Right lung (tissue), 10 donors: ENCODE measurements at places on chromosomes 4 and X. TPM values are rescaled to one million over a fixed set of nuclear protein-coding genes. Genes with fewer than 3 reads are reported as not detected.

The FAM47E gene
- 8.7 TPM for polyA plus RNA-seq

The IQSEC2 gene
- 16.9 TPM for polyA plus RNA-seq

The IRS4 gene
- 1.1 TPM for polyA plus RNA-seq

The YY2 gene
- polyA plus RNA-seq, result 5.1 TPM

The NPY2R gene
- polyA plus RNA-seq, result not detected

DNA sequence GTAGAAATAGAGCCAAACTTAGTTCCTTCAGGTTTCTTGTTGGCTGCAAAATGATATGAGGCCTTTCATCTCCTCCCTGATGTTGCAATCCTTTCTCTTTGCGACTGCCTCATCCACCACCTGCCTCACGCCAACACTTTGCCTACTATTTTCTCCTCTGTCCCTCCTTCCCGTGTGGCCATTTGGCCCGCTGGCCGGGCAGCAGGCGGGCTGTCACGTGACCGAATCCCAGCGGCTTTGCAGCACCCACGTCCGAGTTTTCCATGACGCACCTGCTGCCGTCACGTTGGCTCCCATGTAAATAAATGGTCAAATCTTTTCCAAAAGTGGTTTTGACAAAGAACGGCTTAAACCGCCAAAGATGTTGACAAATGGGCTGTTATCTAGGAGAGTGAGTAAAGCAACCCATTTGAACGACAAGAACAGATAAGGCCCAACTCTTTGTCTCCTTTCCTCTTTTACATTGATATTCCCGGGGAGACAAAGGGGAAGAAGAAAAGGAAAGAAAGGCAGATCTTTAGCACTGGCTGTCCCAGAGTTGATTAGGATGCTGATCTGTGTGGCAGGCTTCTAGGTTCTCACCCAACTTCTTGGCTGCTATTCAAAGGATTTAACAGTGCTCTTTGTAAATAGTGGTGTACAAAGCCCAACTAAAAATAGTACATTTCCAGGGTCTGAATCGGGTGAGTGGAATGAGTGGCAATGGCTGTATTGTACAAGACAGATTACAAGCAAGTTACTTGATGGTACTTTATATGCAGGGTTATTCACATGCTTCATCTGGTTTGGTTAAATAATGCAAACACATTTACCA, 174.2 kb upstream of the JADE1 start:
- DNase-seq, result peak; percentile 57

DNA sequence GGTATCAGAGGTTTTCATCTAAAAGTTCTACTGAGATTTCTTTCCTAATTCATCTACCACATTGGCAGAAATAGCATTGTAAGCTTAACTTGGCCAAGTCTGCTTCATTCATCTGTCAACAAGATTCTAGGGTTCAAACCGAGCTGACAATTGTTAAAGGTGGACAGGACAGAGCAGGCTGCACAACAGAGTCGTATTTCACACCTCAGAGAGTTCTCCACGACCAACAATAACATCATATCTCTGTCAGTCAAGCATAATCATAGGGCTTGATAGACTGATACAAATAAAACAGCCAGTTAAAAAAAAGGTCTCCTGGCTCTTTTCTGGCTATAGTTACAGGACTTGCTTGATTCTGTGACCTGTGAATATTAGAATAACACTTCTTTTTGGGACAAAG, 259.2 kb downstream of the COL25A1 start:
- no peak for DNase-seq

GRCh38 chr4:1753697-1754311, 32.5 kb downstream of the TACC3 start:
- DNase-seq, result no peak

DNA sequence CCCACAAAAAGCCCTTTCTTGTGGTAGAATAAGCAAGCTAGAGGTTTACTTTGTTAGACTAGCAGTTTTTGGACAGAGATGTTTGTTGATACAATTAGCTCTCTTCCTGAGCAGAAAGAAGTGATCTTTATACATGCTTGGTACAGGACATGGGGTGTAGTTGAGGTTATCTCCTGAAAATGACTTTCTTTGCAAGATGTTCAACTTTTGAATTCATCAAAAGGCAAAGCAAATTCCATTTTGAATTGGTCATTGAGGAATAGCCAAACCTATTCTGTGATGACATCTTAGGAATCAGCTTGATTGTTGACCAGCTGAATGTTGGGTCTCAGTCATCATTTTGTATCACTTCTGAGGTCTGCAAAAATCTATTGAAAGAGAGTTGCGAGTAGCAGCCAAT, 3.8 kb downstream of the CPE start:
- DNase-seq, result no peak

GRCh38 chr4:1601852-1602654, 82.1 kb downstream of the FAM53A start:
- no peak for DNase-seq
